ENCODE measurements at places on chromosomes 1 and 21.
A peak's percentile ranks its signal among the peaks of the same experiment; 100 is the strongest.

GRCh38 chr1:88685259-88685620, 1.2 kb downstream of the PKN2 start:
- no peak for DNase-seq

GRCh38 chr1:115296981-115297380, 41.1 kb downstream of the NGF start:
- DNase-seq = no peak

DNA sequence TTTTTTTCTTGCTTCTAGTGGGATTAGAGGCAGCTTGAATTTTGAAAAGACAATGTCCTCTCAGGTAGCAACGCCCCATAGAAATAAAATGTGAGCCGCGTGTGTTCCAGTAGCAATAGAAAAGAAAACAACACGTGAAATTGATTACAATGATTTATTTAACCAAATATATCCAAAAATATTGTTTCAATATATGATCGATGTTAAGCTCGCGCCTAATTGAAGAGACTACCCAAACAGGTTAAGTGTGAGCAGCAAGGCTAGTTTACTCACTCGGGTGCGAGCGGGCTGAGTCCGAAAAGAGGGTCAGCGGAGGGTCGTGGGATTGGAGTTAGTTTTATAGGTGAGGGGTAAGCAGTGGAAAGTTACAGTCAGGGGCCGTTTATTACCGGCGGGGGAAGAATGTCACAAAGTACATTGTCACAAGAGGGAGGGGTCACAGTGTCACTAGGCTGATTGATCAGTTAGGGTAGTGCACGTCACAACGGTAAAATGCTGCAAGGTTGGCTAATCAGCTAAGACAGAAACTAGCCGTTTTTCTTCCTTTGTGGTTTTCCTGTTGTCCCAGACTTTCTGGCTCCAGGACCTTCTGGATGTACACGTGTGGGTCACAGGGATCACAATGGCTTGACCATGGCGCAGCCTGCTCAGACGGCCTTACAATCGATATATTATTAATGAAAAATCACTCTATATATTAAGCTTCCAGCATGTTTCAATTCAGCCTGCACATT, 697 bp upstream of the ZNF670 start:
- DNase-seq = no peak

GRCh38 chr1:245090491-245091090, 64.2 kb upstream of the KIF26B start:
- no peak for DNase-seq

- no peak for DNase-seq
These were observed 123.8 kb upstream of the CTTNBP2NL start for GRCh38 chr1:112272101-112272772.

DNA sequence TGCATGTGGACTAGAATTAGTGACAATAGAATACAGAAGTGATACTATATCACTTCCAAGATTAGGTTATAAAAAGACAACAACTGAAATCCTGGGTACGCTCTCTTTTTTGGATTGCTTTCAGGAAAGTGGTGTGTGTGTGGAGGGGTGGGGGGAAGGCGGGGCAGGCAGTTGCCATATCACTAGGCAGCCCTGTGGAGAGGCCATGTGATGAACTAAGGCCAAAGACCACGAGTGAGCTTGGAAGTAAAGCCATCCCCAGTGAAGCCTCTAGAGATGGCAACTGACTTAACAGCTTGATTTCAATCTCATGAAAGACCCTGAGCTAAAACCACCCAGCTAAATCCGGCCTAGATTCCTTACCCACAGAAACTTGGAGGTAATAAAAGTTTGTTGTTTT, 6.2 kb upstream of the ASPM start:
- DNase-seq = no peak

DNA sequence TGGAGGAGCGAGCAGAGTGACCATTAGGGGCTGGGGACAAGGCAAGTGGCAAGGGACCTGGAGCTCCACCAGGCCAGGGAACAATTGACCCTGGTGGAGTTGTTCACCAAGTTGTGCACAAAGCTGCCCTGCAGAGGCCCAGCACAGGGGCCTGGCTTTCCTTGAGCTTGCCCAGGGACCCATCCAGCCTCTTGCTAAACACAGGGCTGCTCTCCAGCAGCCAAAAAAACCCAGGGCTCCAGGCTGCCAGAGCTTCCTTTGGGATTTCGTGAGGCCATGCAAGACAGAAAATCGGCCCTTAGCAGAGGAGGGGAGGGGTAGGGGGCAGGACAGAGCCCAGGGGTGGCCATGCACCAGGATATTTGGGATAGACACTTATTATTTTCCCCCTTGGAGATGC, 32.6 kb downstream of the LRP8 start:
- no peak for DNase-seq

GRCh38 chr1:231924180-231924579, 297.6 kb downstream of the DISC1 start:
- DNase-seq = no peak

GRCh38 chr1:16409536-16410152, 27.6 kb downstream of the SPATA21 start:
- no peak for DNase-seq

DNA sequence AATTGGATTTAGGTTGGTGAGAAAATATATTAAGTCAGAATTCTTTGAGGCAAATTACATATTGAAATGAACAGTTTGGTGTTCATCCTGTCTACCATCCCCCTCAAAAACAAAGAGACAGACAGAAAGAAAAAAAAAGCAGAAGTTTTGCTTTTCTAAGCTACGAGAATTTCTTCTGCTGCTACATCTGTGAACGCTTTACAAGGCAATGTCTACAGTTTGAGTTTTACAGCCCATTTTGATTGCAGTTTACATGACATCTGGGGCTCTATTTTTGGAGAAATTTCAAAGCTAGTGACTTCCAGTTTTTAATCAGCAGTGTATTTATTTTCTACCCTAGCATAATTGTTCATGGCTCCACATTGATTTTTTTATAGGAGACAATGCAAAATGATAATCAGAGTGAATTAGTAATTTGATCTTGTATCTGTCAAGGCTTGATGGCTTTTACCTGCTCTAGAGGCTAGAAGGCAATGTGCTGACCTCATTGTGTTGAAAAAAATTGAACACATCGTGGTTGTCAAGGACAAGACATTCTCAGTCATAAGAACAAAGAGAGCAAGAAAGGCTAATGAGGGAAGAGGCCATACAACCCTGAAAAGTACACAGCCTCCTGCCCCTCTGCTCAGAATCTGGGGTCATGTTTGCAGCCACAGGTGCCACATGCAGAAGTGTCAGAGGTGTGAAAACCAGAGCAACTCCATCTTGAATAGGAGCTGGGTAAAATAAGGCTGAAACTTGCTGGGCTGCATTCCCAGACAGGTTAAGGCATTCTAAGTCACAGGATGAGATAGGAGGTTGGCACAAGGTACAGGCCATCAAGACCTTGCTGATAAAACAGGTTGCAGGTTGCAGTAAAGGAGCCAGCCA, 201.0 kb upstream of the CAMK1G start:
- no peak for DNase-seq

DNA sequence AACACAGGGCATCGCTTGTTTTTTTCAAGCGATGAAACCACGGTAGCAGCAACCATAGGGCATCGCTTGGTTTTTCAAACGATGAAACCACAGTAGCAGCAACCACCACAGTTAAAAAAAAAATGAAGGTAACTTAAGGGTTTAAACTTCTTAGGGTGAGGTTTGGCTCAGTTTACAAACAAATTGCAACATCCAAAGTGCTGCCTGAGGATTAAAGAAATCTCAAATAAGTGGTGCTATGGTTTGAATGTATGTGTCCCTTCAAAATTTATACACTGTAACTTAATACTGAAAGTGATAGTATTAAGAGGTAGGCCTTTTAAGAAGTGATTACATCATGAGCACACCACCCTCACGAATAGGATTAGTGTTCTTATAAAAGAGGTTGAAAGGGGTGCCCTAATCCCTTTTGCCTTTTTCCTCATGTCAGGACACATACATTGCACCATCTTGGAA, 6.4 kb upstream of the GBP5 start:
- DNase-seq = no peak

DNA sequence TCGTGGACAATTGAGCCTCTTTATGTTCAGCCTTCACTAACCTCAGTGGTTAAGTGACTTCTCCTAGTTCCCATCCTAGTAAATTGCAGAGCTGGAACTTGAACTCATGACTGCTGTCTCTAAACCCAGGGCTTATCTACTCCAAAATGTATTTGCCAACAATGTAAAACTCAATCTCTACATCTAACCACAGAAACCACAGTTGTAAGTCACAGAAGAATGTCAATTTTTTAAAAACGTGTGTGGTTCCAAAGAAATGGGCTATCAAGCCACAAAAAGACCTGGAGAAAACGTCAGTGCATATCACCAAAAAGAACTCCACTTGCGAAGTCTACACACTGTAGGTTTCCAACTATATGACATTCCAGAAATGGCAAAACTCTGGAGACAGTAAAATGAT, 172.6 kb upstream of the HMCN1 start:
- no peak for DNase-seq

- no peak for DNase-seq
These were observed 40.9 kb upstream of the IKBKE start for GRCh38 chr1:206429421-206429820.

- no peak for DNase-seq
These were observed 491.9 kb downstream of the SIPA1L2 start for GRCh38 chr1:232138044-232138443.

GRCh38 chr1:149916193-149916897, 1.3 kb downstream of the SV2A start:
- no peak for DNase-seq

- DNase-seq = no peak
These were observed 319.6 kb downstream of the ZNF326 start for GRCh38 chr1:90314533-90314932.

- DNase-seq = no peak
These were observed 7.0 kb upstream of the PLEKHA6 start for GRCh38 chr1:204366759-204367158.

GRCh38 chr1:202155478-202156021, 4.9 kb downstream of the PTPN7 start:
- no peak for DNase-seq

GRCh38 chr1:18297896-18298648, 182.7 kb upstream of the KLHDC7A start:
- no peak for DNase-seq

DNA sequence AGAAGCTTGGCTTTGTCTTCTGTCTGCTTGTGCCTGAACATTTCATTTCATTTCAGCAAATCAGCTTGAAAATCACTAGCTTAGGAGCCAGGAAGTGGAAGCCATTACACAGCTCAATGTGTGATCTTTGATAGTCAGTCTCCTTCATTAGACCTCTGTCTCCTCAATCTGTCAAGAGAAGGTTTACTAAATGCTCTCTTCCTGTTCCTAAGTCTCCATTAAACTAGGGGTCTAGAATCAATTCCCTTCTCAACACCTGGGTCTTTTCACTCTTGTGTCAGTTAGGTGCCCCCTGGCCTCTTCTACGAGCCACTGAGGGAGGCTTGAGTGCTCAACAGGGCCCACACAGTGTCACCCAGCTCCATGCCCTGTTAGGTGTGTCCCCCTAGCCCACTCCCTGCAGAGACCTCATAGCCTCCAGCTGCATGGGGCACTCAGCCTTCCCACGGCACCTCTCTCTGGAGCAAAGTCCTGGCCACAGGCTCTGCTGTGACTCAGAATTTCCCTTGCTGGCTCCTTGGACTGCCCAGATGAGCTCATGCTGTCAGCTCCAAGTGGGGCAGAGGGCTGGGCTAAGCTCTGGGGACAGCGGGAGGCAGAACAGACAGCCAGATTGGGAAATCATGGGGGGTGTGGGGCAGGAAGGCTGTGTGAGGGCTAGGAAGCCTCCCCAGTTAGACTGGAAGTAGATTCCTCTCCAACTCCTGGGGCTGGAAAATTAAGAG, 115.7 kb upstream of the IPO9 start:
- DNase-seq = no peak

DNA sequence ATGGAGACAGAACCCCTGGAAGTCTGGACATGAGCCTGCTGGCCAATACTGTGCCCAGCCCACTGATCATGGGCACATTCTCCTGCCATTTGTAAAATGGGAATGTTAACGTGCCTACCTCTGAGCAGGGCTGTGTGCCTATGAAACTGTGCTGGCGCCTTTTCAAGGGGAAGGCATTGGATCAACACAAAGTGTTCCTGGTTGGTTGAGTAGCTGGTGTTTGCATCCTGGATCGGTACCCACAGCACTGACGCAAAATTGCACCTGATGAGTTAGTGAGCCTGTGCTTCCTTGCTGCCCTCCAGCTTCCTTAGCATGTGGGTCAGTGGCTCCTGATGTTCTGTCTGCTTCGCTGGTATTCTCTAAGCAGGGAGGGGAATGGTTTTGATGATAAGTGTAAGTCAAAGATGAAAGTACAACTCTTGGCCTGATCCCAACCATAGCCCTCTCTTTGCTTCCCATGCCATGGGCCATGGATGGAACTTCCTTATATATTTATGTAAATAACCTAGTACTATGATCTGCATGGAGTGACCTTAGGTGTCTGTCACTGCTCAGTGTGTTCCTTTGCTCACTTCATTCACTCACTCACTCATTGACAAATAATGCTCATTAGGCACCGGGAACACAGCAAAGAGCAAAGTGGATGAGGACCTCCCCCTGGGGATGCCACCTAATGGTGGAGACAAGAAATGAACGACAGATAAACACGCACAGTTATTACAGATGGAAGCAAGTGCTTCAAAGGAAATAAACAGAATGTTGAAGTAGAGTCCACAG, 22.7 kb downstream of the MAB21L3 start:
- no peak for DNase-seq

GRCh38 chr1:84170171-84170570, 26.1 kb downstream of the PRKACB start:
- DNase-seq = no peak

DNA sequence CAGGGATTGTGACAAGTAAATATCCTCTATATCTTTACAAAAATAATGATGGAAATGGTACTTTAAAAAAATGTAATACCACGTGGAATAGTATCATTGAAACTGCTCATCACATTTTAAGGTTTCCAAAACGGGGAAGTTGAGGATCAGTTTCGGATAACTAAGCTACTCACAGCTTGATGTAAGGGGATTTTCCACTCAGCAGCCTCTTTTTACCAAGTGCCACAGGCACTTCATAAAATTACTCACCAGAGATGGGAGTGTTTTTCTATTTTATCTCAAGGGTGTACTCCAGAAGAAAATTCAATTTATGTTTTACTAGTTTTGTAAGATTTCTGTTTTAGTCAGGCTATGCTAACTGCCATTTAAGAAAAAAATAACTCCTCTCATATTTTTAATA, 91.7 kb downstream of the TPR start:
- no peak for DNase-seq

- DNase-seq = peak; percentile 80
These were observed 482.4 kb downstream of the NPHP4 start for GRCh38 chr1:5509664-5510452.

DNA sequence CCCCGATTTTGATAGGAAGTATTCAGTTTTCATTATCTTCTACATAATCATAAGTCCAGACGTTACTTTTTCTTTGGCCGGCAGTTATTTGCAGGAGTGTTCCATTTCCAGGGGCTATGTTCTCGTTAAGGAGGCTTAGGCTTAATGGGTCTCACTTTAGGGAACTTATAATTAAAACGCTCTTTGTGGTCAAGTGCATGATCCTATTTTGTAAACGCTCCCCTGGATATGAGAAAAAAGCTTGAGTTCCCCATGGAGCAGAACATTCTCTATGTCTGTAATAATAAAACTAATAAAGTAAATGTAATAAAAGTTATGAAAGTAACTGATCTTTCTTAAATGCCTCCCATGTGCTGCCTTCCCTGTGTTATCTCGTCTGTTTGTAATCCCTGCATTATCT, 48.7 kb upstream of the GPR153 start:
- DNase-seq = no peak

Data from GM12891 (cell line).